Stimulated activated effector memory CD8-positive, alpha-beta T cell treated with anti-CD3 and anti-CD28 coated beads, Interleukin-12 subunit alpha, Interleukin-12 subunit beta, amount 100 ng/mL, for 72 hours (primary cell): ENCODE measurements at places on chromosomes 1 and 21.

GRCh38 chr1:167698313-167698712 lies 23.5 kb upstream of the MPZL1 start:
- no peak for DNase-seq

DNA sequence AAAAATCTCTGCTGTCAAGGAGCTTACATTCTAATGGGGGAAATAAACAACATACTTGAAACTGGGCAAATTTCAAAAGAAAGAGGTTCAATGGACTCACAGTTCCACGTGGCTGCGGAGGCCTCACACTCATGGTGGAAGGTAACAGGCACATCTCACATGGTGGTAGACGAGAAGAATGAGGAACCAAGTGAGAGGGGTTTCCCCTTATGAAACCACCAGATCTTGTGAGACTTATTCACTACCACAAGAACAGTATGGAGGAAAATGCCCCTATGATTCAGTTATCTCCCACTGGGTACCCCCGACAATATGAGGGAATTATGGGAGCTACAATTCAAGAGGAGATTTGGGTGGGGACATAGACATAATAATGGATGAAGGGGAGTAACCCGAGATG lies 226.4 kb downstream of the ZP4 start:
- no peak for DNase-seq

DNA sequence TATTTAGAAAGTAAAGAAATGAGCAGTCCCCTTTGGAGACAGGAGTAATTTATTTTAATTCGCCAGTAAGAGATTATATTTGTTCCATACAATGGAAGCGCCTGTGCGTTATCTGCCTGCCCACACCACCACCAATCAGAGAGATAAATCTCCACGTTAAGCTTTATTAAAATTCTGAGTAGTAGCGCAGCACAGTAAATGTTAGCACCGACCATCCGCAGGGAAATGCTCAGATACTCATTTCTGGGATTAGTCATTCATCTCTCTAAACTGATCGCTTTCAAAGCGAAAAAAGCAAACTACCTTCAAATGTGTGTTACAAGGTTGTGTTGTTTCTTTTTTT lies 1.2 kb downstream of the ETS2 start:
- DNase-seq: no peak

DNA sequence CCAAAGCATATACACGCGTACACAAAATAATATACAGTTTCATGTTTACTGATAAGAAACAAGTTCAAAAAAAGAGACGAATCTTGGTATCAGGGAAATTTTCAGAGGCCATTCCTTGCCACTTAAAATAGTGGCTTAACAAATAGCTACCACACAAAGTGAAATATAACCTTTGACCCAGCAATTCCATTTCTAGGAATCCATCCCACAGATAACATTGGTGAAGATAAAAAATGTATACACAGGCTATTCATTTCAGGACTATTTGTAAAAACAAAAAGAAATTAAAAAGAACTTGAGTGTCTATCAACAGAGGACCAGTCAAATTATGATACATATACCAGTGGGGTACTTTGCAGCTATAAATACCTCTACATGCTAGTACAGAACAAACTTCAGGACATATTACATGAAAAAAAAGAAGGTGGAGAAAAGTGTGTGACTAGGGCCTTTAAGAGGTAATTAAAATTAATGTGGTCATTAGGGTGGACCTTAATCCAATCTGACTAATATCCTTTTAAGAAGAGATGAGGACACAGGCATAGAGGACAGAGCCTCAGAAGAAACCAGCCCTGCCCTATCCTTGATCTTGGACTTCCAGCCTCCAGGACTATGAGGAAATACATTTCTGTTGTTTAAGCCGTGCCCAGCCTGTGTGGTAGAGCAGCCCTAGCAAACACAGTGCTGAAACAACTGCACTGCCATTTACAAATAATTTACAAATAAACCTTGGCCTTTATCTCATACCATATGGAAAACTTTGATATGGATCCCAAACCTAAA lies 7.8 kb downstream of the UBE2G2 start:
- no peak for DNase-seq

GRCh38 chr1:15693371-15693770 lies 9.3 kb downstream of the PLEKHM2 start:
- no peak for DNase-seq

DNA sequence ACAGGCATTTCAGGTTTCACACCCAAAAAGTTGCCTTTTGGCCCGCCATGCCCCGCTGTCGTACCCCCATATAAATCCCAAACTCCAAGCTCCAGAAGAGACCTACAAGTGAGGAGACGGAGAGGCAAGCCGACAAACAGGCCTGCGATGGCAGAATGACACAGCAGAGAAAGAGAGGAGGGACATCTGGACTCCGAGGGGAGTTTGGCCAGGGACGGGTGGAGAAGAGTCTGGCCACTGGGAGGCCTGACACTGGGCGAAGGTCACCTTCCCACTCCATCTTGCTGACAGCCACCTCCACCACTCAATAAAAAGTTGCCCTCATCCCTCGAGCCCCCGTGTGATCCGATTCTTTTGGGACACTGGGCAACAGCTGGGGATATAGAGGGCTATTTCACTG lies 1.9 kb upstream of the CFH start:
- no peak for DNase-seq

DNA sequence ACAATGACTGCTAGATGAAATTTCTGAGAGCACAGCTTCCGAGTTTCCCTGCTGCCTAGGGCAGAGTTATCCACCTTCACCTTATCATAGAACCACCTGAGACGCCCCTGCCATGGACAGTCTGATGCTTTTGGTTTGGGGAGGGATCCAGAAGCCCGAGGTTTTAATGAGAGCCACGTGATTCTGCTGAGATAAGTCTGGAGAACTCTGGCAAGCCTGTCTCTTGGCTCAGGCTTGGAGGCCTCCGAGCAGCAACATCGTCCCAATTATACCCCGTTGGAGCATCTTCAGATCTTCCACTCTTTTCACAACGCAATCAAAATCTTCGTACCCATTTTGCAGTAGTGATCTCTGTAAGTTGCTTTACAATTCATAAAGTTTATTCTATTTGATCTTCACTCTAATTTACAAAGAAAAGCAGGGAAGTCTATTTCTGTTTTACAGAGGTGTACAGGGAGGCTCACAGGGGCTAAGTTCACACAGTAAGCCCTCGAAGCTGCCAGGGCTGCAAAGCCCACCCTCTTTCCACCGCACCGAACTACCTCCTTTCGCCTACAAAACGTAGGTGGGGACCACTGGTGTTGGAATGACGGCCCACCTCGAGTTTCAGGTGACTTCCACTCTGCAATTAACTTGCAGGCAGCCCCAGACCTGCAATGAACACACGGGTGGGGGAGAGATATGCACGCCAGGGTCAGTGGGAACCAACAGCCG lies 513 bp upstream of the HHAT start:
- no peak for DNase-seq

GRCh38 chr21:16583556-16583955 lies 853.8 kb downstream of the USP25 start:
- no peak for DNase-seq

- no peak for DNase-seq
These were observed 27.2 kb upstream of the SHISA4 start for GRCh38 chr1:201861448-201861847.
